ENCODE measurements at places on chromosomes 5 and 9. TPM values are rescaled to one million over a fixed set of nuclear protein-coding genes. Genes with fewer than 3 reads are reported as not detected.

- DNase-seq: peak; percentile 1
Measured at GRCh38 chr9:114317665-114318357, 5.1 kb upstream of the ORM1 start.

FOXD4L5 gene
- 0.21 TPM for total RNA-seq

DNA sequence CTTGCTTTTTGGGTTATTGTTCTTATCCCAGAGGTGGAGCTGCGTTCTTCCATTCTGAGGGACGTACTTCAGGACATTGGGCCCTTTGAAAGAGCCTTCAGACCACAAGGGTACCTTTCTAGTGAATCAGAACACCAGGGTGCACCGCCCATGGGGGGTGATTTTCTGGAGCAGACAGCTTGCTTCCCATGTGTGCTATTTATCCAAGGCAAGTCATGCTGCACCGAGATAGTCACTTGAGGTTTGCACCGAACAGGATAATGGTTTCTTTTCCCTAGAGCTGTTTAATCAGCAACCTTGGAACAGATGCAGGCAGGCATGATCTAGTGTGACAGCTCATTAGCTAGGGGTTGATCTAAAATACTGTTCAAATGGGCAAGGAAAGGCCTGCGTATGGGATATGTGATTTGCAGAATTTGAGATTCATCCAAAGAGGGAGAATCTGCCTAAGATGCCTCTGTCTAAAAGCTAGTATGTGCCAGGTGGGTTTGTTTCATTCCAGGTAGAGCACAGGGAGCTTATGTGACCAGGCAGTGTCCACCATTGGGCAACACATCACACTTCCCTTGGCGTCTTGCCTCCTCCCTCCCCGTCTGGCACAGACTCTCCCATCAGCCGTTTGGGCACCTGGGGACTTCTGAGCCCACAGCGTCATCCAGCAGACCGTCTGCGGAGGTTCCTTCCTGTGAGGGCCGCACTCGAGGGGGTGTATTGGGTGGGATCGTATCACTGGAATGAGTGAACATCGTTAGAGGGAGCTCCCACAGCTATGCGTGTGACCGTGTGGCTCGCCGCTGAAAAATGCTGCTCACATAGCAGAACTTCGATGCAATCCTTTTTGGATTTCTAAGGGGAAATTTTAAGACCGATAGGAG is 23.0 kb downstream of the ABL1 start:
- no peak for DNase-seq

ARL14EPL gene
- total RNA-seq: not detected

DNA sequence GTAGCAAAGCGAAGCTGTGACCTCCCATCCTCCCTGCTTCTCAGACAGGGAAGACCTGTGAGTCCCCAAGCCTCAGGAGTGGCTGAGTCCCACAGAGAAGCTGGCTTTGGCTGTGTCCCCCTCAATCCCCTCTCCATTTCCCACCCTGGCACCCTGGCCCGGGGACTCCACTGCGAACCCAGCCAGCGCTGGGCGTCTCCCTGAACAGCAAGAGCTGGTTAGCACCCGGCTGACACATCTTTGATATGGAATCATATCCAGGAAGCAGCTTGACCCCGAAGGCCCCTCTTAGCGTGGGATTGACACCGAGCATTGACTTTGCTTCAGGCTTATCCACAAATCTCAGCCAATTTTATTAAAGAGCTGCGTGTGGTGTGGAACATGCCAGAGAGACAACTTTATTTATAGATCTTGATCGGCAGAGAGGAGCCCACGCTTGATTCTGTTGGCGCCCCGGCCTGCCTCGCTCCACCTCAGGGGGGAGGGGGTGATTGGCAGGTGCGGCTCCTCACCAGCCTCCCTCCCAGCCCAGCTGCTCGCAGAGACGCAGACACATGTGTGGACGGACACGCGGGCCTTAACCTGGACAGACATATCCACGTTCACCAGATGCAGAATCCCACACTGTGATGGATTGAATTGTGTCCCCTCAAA is 120.7 kb upstream of the MVB12B start:
- no peak for DNase-seq

DNA sequence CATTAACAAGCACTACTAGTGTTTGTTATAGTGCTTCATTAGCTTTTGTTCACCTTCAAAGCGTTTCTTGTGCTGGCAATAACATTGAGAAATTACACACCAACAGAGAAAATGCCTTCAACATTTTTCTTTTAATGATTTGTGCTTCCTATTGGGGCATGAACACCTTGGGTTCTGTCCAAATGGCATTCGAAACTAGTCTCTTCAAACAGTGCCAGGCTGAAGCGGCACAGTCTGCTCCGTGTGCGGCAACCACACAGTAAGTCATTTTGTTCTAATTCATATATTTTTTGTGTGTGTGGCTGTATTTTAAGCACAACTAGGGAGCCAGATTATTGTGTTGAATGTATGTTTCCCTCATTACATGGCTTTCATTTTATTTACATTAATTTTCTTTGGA is 414.7 kb upstream of the SGCD start:
- no peak for DNase-seq

C9orf153 gene
- 0.36 TPM for total RNA-seq

DNA sequence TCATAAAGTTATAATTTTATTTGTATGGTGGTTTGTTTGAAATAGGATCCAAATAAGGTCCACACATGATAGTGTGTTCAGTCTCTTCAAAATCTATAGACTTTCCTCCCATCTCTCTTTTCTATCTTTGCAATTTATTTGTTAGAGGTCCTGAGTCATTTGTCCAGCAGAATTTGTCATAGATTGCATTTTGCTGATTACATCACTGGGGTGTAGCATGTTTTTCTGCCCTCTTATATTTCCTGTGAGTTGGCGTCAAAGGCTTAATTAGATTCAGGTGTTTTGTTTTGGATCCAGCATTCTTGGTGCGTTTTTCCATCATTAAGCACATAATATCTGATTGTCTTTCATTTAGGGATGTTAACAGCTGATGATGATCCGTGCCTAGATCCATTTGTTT is 15.0 kb downstream of the CYFIP2 start:
- no peak for DNase-seq

SLC35D2 gene
- 26.0 TPM for total RNA-seq

- DNase-seq: no peak
Measured at GRCh38 chr9:134208981-134209725, 44.8 kb upstream of the RNU6ATAC start.

RXFP3 gene
- total RNA-seq: not detected

- DNase-seq: no peak
Measured at GRCh38 chr9:121609822-121610637, 41.4 kb upstream of the DAB2IP start.

- DNase-seq: no peak
Measured at GRCh38 chr5:73655521-73656160, 29.6 kb downstream of the ARHGEF28 start.

MTAP gene
- 75.5 TPM for total RNA-seq

DNA sequence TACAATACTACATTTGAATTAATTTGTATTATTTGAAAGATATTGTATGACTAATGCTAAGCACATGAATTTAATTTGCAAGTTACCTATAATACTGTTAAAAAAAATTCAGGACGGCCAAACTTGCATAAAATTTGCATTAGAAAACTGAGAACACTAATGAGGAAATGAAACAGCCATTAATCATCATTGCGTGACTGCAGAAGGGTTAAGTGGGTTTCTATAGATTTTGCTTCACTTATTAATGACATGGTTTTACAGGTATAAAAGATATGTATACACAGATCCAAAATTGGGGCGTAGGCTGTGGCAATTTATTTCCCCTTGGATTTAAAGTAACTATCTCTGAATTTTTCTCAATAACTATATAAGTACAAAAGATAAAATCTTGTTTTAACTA is 882.6 kb downstream of the PTPRD start:
- no peak for DNase-seq

DNA sequence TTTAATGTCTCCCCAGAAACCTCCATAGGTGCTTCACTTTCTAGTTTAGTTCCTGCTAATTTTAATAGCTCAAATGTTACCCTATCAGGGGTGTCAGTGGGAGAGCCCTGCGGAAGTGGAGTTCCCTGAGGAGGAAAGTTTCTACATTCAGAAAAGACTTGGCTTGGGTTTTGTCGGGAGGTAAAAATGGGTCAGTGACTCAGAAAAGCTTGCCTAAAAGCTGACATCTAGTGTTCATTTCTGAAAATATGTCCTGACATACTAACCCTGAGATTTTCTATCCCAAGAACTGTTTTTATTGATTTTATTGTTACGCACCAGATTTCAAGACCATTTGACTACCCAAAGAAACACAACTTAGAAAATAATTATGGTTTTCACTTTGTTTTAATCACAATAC is 40.9 kb upstream of the GLDC start:
- DNase-seq: no peak

- DNase-seq: no peak
Measured at GRCh38 chr5:38373743-38374142, 115.4 kb downstream of the EGFLAM start.

NUP188 gene
- total RNA-seq: 52.1 TPM

PCDHA7 gene
- 1.1 TPM for total RNA-seq

DNA sequence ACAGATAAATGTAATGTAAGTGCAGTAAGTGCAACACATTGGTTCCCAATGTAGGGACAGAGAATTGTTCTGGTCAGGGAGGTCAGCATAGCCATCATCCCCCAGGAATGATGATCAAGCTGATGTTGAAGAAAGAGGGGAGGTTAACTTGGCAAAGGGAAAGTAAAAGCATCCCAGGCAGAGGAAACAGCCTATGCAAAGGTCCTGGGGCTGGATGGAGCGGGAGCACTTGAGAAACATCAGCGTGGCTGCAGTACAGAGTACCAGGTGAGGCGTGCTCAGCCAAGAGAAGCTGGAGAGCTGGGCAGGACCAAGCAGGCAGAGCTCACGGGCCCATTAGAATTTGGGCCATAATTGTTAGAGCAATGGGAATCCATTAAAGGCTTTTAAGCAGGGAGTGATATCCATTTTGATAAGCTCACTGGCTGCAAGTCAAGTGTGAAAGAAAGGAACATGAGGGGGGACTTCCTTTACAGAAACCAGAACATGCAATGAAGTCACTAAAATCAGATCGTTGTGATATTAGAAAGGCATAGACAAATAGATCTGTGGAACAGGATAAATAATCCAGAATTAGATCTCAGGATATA is 50.1 kb upstream of the HAND1 start:
- no peak for DNase-seq

CFAP90 gene
- 1.1 TPM for total RNA-seq

OBP2B gene
- not detected for total RNA-seq

SNX2 gene
- 89.6 TPM for total RNA-seq

GZMA gene
- total RNA-seq: 2.1 TPM

GRCh38 chr9:104276709-104277245 is 182.7 kb downstream of the SMC2 start:
- no peak for DNase-seq

DNA sequence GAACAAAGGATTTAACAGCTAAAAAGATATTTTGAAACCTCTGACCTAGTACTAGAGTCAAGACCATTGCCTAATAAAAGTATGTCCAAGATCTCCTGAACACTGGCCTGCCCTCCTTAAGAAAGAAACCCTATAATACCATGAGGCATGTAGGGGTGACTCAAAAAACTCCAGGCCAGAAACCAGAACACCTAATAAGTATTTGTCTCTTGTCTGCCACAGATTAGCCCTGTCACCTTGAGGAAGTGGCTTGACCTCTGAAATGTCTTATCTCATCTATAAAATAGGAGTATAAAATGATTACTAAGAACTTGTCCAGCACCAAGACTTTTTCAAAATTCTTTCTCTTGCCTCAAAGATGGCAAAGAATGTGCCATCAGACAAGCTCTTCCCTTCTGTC is 125.5 kb upstream of the RASGRF2 start:
- no peak for DNase-seq

DNA sequence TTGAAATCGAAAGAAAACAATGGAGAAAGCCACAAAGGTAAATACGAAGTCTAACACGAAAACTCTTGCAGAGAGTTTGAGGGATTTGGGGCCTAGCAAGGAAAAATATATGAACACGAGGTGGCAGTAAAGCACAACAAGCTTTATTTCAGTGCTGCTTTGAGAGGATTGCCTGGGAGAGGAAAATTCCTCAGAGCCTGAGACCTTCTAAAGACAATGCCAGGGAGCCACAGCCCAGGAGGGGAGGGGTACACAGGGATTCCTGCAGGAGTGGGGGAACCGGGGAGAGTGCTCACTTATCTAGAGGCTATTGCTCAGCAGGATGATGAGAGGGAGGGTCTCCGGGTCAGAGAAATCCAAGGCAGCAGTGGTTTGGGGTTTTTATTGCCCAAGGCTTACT is 134.9 kb upstream of the ADCY2 start:
- DNase-seq: no peak

DNA sequence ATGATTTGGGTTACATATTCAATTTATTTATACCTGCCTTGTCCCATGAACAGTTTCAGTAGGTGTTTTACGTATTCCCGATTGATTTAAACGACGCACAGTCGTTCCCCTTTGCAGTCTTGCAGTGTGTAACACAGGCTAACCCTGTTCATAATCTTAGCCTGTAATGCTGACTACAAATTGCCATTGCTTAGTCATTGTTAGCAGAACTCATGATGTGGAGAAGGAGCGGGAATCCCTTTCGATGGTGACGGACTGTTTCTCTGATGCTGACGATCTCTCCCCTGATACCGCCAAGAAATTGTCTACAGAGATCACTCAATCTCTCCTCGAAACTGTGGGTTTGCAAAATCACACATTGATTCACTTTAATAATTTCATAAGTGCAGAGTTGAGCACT is 93.2 kb downstream of the MRPL36 start:
- no peak for DNase-seq

GRCh38 chr9:87792831-87793288 is 66.9 kb downstream of the CTSL start:
- DNase-seq: peak; percentile 57

- DNase-seq: peak; percentile 55
Measured at GRCh38 chr9:96420468-96421219, 2.5 kb upstream of the ZNF367 start.

DNA sequence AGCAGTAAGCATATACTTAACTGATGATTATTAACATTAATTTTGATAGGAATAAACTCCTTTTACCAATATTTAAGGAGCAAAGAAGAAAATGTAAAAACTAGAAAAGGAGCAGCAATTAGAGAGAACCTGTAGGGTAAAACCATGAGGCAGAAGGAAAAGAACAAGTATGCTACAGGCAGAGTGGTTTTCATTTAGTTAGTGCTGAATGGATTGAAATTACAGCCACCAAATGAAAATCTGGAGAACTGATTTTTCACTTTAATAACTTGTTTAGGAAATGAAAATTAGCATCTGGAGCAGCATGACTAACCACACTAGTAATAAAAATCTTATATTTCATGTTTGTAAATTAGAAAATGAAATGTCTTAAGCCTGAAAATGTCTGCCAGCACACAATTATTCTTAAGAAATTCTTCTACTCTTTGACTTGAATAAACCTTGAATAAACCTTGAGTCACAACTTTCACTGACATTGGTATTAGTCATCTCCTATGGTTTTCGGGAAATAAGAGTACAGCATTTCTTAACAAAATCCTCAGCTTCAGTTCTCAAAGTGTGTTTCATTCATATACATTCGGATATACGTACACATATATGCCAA is 1504.9 kb upstream of the C9orf72 start:
- no peak for DNase-seq

PROB1 gene
- total RNA-seq: 2.4 TPM

GRCh38 chr9:128554155-128554862 is 1.9 kb downstream of the SPTAN1 start:
- peak; percentile 62 for DNase-seq

Data from ureter (tissue), 1 donor.